ENCODE measurements at places on chromosomes 1 and 21. TPM values are rescaled to one million over a fixed set of nuclear protein-coding genes. Genes with fewer than 3 reads are reported as not detected.

The SPATA46 gene
- not detected for polyA plus RNA-seq

The OR14K1 gene
- polyA plus RNA-seq = not detected

The DIPK1A gene
- 4.5 TPM for polyA plus RNA-seq

The AHDC1 gene
- polyA plus RNA-seq = 11.6 TPM

The RIMKLA gene
- polyA plus RNA-seq = not detected

The GNAT2 gene
- 0.26 TPM for polyA plus RNA-seq

The SPATA45 gene
- polyA plus RNA-seq = not detected

The PCAT6 gene
- 5.8 TPM for polyA plus RNA-seq

The CDC20 gene
- 115 TPM for polyA plus RNA-seq

The TMEM240 gene
- 7.6 TPM for polyA plus RNA-seq

The HPCA gene
- 0.30 TPM for polyA plus RNA-seq

The LCE1E gene
- polyA plus RNA-seq = not detected

The ADARB1 gene
- polyA plus RNA-seq = 47.3 TPM

The TESK2 gene
- 1.3 TPM for polyA plus RNA-seq

The ADAM30 gene
- not detected for polyA plus RNA-seq

The GRIK1 gene
- polyA plus RNA-seq = not detected

The STXBP3 gene
- polyA plus RNA-seq = 14.2 TPM
